Breast epithelium (tissue), 4 donors: ENCODE measurements at places on chromosomes 3 and 15.

DNA sequence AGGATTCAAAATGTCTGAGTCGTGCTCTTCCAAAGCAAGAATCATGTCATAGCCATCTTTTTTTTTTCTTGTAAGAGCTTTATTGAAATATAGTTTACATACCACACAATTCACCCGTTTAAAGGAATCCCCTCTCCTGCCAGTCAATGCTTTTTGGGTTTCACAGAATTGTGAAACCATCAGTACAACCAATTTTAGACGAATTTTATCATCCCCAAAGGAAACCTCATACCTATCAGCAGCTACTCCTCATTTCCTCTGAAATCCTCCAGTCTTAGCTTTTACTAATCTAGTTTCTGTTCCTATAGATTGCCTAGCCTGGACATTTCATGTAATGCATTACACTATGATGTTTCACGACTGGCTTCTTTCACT is 39.6 kb downstream of the ADIPOQ start:
- no peak overlapping the region for H3K27ac ChIP-seq
- no peaks in the 10 kb centered on the region for H3K27me3 ChIP-seq
- no peak overlapping the region for H3K4me3 ChIP-seq
- no peaks in the 10 kb centered on the region for H3K4me1 ChIP-seq
- no peak for DNase-seq
- H3K36me3 ChIP-seq, result no peaks in the 10 kb centered on the region

GRCh38 chr15:63763476-63764123 is 70.1 kb downstream of the HERC1 start:
- H3K4me1 ChIP-seq, result no peaks in the 10 kb centered on the region
- no peak overlapping the region for H3K4me3 ChIP-seq
- no peaks in the 10 kb centered on the region for H3K27me3 ChIP-seq
- no peak overlapping the region for H3K27ac ChIP-seq
- DNase-seq, result no peak

- DNase-seq, result no peak
- H3K36me3 ChIP-seq, result no peaks in the 10 kb centered on the region
- H3K4me3 ChIP-seq, result no peak overlapping the region
- H3K27ac ChIP-seq, result no peak overlapping the region
- H3K27me3 ChIP-seq, result no peaks in the 10 kb centered on the region
Measured at GRCh38 chr3:108046247-108046646, 44.6 kb downstream of the CD47 start.

GRCh38 chr15:84889991-84890669 is 5.7 kb downstream of the SLC28A1 start:
- no peaks in the 10 kb centered on the region for H3K4me1 ChIP-seq
- no peak for DNase-seq
- H3K27ac ChIP-seq, result no peak overlapping the region
- no peaks in the 10 kb centered on the region for H3K36me3 ChIP-seq
- H3K4me3 ChIP-seq, result no peak overlapping the region
- H3K27me3 ChIP-seq, result no peaks in the 10 kb centered on the region

DNA sequence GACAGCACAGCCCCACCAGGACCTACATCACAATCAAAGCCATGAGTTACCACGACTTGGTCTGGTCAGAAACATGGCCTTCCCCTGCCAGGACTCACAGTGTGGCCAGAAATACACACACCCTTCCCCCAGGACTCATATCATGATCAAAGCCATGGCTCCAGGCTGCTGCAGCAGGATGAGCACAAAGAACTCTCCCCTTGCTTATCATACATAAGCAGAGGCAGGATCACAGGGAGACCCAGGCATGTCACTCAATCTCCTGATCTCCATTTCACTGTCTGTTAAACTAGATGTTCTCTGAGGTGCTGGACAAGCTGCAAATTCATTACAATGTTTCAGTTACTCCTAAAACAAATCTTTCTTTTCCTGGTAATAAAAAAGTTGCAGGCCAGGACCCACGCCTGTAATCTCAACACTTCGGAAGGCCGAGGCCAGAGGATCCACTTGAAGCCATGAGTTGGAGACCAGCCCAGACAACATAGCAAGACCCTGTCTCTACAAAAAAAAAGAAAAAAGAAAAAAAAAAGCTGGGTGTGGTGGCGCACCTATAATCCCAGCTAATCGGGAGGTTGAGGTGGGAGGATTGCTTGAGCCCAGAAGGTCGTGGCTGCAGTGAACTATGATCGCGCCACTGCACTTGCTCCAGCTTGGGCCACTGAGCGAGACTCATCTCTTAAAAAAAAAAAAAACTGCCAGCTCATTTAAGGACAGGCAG is 1.2 kb downstream of the PFKFB4 start:
- H3K27me3 ChIP-seq, result no peaks in the 10 kb centered on the region
- peaks cover 4% of the 10 kb centered on the region for H3K4me1 ChIP-seq
- DNase-seq, result no peak
- H3K36me3 ChIP-seq, result no peaks in the 10 kb centered on the region
- H3K27ac ChIP-seq, result no peak overlapping the region

DNA sequence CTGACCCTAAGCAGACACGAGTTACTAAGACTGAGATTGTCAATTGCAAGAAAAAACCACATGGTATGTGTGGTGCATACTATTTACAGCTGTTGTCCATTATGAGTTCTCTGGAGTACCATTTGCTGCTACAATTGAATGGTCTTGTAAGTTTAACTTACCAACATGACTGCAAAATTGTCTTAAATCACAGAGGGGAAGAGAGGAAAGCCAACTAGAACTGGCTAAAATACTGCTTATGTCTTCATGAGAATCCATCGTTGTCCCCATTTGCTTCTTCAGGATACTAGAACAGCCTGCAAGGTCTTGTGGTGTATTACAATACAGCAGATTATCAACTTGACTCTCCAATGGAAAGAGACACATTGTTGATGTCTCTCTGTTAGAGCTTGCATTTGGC is 313.2 kb downstream of the AGBL1 start:
- H3K36me3 ChIP-seq, result no peaks in the 10 kb centered on the region
- H3K4me3 ChIP-seq, result no peak overlapping the region
- no peaks in the 10 kb centered on the region for H3K4me1 ChIP-seq
- DNase-seq, result no peak

DNA sequence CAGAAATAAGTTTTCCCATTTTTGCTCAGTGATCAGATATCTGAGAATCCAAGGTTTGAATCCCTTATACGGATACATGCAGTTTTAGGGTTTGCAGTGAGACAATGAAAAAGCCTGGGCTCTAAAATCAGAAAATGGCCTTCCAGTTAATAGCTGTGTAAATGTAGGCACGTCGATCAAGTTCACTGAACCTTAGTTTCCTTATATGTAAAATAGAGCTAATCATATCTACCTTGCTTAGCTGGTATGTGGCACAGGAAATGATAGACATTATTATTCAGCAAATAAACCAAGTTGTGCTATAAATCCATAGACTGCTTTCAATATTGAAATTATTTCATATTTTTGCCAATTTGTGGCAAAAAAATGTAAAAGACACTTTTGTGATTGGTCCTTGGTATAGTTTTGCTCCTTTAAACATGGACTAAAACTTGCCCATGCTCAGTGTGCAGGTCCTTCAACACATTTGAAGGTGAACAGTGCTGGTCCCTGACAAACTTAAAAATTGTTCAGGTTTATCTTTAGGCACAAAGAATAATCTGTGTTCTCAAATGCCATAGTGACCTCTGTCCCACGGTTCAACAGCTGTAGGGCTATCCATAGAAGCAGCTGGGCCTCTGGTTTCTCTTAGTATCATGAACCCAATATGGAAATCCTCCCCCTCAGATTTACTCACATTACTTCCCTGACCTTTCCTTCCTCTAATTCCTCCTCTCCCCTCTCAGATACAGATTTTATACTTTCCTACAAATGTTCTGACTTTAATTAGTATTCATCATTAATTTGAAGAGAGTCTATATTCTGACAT is 51.0 kb downstream of the CCDC54 start:
- H3K27me3 ChIP-seq, result no peaks in the 10 kb centered on the region
- no peaks in the 10 kb centered on the region for H3K36me3 ChIP-seq
- no peak overlapping the region for H3K27ac ChIP-seq
- H3K4me3 ChIP-seq, result no peak overlapping the region
- no peak for DNase-seq
- H3K4me1 ChIP-seq, result no peaks in the 10 kb centered on the region

- H3K4me3 ChIP-seq, result no peak overlapping the region
- DNase-seq, result peak; percentile 30
- no peaks in the 10 kb centered on the region for H3K36me3 ChIP-seq
- H3K27me3 ChIP-seq, result no peaks in the 10 kb centered on the region
- no peaks in the 10 kb centered on the region for H3K4me1 ChIP-seq
Measured at GRCh38 chr15:83698294-83698693, 44.4 kb downstream of the ADAMTSL3 start.

DNA sequence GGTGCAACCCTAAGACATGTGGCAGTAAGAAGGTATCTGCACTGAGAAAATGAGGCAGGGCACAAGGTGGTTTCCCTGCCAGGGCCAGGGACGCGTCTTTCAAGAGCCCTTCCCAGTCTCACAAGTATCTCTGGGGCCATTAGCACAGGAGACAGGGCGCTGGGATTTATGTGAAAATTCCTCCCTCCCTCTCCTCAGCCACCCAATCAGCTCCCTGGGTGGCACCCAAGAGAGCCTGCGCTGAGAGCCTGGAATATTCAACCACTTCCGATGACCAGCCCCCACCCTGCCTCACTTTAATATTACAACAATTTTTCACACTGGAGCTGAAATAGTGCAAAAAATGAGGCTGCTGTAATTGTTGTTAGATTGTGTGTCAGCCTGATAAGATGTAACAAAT is 26.1 kb downstream of the SEC61A1 start:
- DNase-seq, result no peak
- no peaks in the 10 kb centered on the region for H3K4me1 ChIP-seq
- no peak overlapping the region for H3K4me3 ChIP-seq
- H3K27me3 ChIP-seq, result no peaks in the 10 kb centered on the region
- H3K27ac ChIP-seq, result no peak overlapping the region
- H3K36me3 ChIP-seq, result no peaks in the 10 kb centered on the region

- DNase-seq, result no peak
- no peaks in the 10 kb centered on the region for H3K27me3 ChIP-seq
- H3K27ac ChIP-seq, result no peak overlapping the region
- no peaks in the 10 kb centered on the region for H3K4me1 ChIP-seq
- no peak overlapping the region for H3K4me3 ChIP-seq
Measured at GRCh38 chr3:28224430-28224829, 17.0 kb upstream of the CMC1 start.

- no peaks in the 10 kb centered on the region for H3K36me3 ChIP-seq
- no peaks in the 10 kb centered on the region for H3K27me3 ChIP-seq
- H3K4me1 ChIP-seq, result no peaks in the 10 kb centered on the region
Measured at GRCh38 chr15:28942571-28942970, 56.8 kb downstream of the APBA2 start.

DNA sequence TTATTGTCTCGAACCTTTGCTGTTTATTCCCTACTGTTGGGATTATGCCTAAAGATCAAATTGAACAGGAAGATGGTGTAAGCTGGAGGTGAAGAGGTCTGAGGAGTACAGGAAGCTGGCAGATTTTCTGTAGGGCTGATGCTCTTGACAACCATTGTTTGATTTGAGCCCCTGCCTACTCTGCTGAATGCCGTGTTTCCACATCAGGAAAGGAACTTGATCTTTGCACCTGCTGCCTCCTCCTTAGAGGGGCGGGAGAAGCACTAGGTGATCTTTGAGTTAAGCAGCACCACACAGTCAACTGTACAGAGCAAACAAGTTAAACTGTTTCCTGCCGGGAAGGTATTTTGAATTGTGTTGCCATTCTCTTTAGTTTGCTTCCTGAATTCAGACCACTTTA is 364.6 kb upstream of the EPHA6 start:
- no peak for DNase-seq
- no peaks in the 10 kb centered on the region for H3K4me1 ChIP-seq
- no peaks in the 10 kb centered on the region for H3K27me3 ChIP-seq
- H3K27ac ChIP-seq, result no peak overlapping the region
- no peak overlapping the region for H3K4me3 ChIP-seq

GRCh38 chr15:33956397-33956796 is 11.9 kb upstream of the CHRM5 start:
- no peak for DNase-seq
- H3K27ac ChIP-seq, result no peak overlapping the region
- no peaks in the 10 kb centered on the region for H3K27me3 ChIP-seq
- H3K36me3 ChIP-seq, result no peaks in the 10 kb centered on the region

- H3K36me3 ChIP-seq, result peaks cover 5% of the 10 kb centered on the region
- H3K4me1 ChIP-seq, result no peaks in the 10 kb centered on the region
- no peak for DNase-seq
- peak overlapping the region; percentile 12 for H3K27ac ChIP-seq
Measured at GRCh38 chr15:92925454-92925853, 25.3 kb downstream of the CHD2 start.

- no peaks in the 10 kb centered on the region for H3K4me1 ChIP-seq
- H3K27ac ChIP-seq, result peak overlapping the region; percentile 81
- H3K4me3 ChIP-seq, result peak overlapping the region; percentile 75
- H3K36me3 ChIP-seq, result no peaks in the 10 kb centered on the region
- no peaks in the 10 kb centered on the region for H3K27me3 ChIP-seq
- DNase-seq, result no peak
Measured at GRCh38 chr3:48897460-48898376, 964 bp downstream of the SLC25A20 start.

DNA sequence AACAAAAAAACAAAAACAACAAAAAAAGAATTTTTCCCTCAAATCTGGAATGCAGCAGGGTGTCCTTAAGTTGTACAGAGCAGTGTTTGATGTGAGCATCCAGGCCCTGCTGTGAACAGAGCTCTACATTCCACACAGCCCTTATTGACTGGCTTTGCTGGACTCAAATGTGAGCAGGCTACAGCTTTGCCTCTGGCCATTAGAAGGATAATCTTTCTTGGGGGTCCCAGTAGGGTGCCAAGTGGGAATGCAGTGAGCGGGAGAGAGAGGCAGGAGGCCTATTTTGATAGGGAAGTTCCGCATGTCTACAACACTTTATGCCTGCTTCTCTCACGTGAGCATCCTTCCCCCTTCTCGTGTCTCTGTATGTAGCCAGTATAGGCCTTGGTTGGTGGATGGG is 34.4 kb upstream of the TPRG1 start:
- DNase-seq, result no peak
- H3K27me3 ChIP-seq, result no peaks in the 10 kb centered on the region
- H3K36me3 ChIP-seq, result no peaks in the 10 kb centered on the region
- H3K27ac ChIP-seq, result no peak overlapping the region
- no peaks in the 10 kb centered on the region for H3K4me1 ChIP-seq
